ENCODE measurements at places on chromosomes 3 and 15.

DNA sequence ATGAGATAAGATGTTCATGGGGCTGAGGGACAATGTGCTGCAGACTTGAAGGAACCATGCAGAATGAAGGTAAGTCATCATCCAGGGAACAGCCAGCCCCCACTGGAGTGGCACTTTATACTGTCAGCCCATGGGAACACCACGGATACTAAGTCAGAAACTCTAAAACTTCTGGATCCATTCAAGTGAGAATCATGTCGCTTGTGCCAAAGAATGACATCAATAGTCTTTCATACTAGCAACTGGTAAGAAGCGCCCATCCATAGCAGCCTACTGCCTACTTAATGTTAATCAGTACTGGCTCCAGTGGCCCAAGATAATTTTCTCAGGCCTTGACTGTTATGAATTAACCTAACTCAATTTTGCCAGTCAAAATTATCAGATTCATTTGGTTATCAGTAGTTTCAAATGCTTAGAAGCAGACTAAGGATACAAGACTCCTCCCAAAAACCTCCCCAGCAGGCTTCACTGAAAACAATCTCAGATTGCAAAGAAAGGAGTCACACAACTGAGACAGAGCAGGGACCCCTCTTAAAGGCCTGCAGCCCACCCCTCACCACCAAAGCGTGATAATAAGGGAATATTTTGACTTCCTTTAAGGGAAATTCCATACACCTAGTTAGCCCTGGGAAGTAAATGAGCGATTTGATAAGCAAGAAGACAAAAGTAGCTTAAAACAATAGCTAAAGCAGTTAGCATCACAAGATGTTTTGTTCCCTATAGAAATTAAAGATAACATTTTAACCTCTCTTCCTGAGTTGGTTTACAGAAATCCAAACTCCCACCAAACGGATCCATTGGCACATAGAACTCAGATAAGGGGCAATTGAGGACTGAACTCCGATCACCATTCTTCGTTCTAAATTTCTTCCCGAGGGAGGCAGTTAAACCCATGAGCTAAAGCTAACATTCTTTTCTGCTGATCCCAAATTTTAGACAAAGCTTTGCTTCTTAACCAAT lies 98.8 kb downstream of the TGFBR2 start:
- DNase-seq, result no peak

DNA sequence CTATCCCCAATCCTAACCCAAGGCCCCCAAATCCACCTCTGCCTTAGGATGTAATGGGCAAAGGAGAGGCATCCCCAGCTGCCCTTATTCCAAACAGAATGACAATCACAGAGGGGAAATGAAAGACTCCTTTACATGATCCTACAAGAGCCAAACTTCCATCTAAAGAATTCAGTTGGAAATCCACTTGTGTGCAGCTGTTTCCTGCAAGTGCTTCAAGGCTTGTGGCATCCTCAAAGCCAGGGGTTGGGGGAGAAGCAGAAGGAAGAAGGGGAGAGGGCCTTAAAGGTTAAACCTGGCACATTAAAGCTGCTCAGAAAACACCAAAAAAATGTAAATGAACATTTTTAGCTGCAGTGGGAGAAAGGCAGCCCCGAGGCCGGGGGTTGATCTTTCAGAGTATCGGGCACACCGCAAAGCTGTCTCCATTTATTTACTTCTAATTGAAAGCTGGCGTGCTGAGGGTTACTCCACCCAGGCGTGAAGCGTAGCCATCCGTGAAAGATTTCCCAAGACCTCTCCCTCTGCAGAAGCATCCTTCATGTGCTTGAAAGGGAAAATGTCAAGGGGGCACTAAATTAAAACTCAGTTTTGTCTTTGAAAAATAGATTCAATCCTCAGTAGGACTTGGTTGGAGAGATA lies 217.8 kb downstream of the SHQ1 start:
- DNase-seq, result no peak

- no peak for DNase-seq
Measured at GRCh38 chr15:62060896-62061280, 641 bp upstream of the VPS13C start.

DNA sequence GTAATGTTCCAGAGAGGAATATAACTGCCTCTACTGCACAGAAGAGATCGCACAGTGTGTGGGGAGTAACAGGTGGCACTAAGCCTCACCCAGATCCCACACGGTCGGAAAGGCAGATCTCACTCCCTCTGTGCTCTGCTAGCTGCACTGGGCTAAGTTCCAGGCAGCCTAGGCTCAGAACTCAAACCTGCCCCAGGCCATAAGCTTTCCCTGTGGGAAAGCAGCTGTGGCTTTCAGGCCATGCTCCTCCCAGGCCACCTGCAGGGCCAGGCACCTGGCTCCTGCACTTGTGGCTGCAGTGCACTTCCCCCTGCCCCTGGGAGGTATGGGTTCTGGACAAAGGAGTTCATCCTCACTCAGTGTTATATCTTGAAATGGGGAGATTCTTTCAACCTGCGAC lies 27.5 kb downstream of the PCCB start:
- no peak for DNase-seq

- DNase-seq, result no peak
Measured at GRCh38 chr3:107212618-107213017, 164.6 kb upstream of the CCDC54 start.

GRCh38 chr3:74624301-74624700 lies 9.8 kb upstream of the CNTN3 start:
- DNase-seq, result peak; percentile 34

GRCh38 chr3:23519314-23520208 lies 286.2 kb upstream of the UBE2E1 start:
- DNase-seq, result no peak

DNA sequence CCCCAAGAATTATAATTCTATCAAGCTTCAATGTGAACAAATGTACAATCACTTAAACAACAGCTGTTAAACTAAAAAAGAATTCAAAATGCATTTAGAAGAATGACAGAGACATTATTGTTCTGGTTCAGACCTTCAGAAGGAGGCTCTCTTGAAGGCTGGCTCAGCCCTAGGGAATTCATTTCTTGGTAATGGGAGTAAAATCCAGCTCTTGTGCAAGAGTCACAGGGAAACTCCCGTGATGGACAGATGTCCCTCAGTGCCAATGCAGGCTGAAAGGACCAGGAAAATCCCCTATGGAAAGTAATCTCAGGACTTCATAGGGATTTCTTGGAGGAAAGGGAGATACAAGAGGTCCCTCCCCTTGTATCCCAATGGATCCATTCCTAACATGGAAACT lies 149.9 kb upstream of the STT3B start:
- DNase-seq, result no peak

- no peak for DNase-seq
Measured at GRCh38 chr3:147735616-147736015, 326.5 kb downstream of the ZIC1 start.

DNA sequence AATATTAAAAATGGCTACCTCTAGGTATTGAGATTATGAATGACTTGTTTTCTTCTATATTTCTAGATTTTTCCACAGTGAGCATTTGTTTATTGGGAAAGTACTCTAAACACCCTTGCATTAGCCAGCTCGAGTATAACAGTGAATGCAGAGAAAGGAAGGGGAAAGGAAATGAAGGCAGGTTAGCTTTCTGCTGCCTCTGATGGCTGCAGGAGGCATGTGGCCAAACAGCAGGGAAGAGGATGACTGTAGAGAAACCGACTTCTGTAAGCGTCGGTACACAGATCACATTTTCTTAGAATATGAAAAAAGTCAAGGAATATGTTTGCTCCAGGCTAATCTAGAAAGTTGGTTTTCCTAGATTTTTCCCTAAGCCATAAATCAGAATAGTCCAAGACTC lies 19.8 kb downstream of the GNB5 start:
- DNase-seq, result no peak

DNA sequence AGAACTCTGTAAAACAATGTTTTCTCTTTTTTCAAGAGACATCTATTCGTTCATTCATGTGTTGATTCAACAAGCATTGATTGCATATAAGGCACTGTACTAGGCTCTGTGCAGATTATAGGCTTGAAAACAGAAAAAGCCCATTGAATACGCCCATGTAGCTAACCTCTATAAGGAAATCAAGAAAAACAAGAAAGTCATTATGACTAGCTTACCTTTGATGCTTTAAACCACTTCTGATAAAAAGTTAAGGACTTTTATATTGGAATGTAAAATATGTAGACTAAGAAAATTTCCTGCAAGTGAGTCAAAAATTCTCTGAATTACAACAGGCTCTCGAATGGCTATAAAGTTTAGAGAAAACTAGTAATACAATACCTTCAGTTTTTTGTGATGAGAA lies 92.5 kb downstream of the BDH1 start:
- DNase-seq, result no peak

GRCh38 chr15:75725719-75726607 lies 13.3 kb upstream of the CSPG4 start:
- DNase-seq, result no peak
